Activated T-helper 1 cell treated with anti-CD3 and anti-CD28 coated beads, Interleukin-12 subunit alpha, Interleukin-12 subunit beta, Interleukin-2, Interleukin-4 antibody, amounts not matched to agents 30 ng/mL and 10 ng/mL and 1 ng/mL, durations not matched to agents 14 hours and 24 hours and 36 hours (primary cell): ENCODE measurements at places on chromosomes 11 and 22.
A peak's percentile ranks its signal among the peaks of the same experiment; 100 is the strongest.

GRCh38 chr11:19604679-19605375 lies 107.8 kb upstream of the NAV2 start:
- H3K27me3 ChIP-seq = peaks cover 3% of the 10 kb centered on the region
- no peaks in the 10 kb centered on the region for H3K36me3 ChIP-seq
- no peak overlapping the region for H3K27ac ChIP-seq
- H3K4me1 ChIP-seq = no peaks in the 10 kb centered on the region
- no peak overlapping the region for H3K4me3 ChIP-seq

- no peak overlapping the region for H3K27ac ChIP-seq
- no peak for DNase-seq
- H3K4me1 ChIP-seq = no peaks in the 10 kb centered on the region
- H3K4me3 ChIP-seq = no peak overlapping the region
These were observed 75.1 kb downstream of the SLC36A4 start for GRCh38 chr11:93122535-93123235.

GRCh38 chr11:81869351-81870065 lies 864.2 kb downstream of the FAM181B start:
- H3K4me3 ChIP-seq = peak overlapping the region; percentile 72
- H3K27ac ChIP-seq = peak overlapping the region; percentile 80

DNA sequence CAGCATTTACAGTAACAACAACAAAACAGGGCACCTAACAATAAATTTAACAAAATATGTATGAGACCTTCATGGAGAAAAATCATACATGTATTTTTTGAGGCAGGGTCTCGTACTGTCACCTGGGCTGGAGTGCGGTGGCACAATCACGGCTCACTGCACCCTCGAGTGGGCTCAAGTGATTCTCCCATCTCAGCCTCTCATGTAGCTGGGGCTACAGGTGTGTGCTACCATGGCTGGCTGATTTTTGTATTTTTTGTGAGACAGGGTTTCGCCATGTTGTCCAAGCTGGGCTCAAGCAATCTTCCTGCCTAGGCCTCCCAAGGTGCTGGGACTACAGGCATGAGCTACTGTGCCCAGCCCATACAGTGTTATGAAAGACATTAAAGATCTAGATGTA lies 278.1 kb downstream of the SWAP70 start:
- DNase-seq = no peak
- no peaks in the 10 kb centered on the region for H3K36me3 ChIP-seq
- no peak overlapping the region for H3K27ac ChIP-seq
- H3K4me1 ChIP-seq = no peaks in the 10 kb centered on the region
- no peak overlapping the region for H3K4me3 ChIP-seq

- H3K4me1 ChIP-seq = no peaks in the 10 kb centered on the region
- no peak overlapping the region for H3K4me3 ChIP-seq
- no peak for DNase-seq
- H3K27me3 ChIP-seq = peaks cover 2% of the 10 kb centered on the region
- H3K36me3 ChIP-seq = no peaks in the 10 kb centered on the region
These were observed 36.7 kb upstream of the PDGFD start for GRCh38 chr11:104200688-104201087.

- peaks cover 15% of the 10 kb centered on the region for H3K4me1 ChIP-seq
- H3K27ac ChIP-seq = no peak overlapping the region
- H3K27me3 ChIP-seq = no peaks in the 10 kb centered on the region
- DNase-seq = no peak
These were observed 39.1 kb downstream of the SNX19 start for GRCh38 chr11:130876931-130877915.

DNA sequence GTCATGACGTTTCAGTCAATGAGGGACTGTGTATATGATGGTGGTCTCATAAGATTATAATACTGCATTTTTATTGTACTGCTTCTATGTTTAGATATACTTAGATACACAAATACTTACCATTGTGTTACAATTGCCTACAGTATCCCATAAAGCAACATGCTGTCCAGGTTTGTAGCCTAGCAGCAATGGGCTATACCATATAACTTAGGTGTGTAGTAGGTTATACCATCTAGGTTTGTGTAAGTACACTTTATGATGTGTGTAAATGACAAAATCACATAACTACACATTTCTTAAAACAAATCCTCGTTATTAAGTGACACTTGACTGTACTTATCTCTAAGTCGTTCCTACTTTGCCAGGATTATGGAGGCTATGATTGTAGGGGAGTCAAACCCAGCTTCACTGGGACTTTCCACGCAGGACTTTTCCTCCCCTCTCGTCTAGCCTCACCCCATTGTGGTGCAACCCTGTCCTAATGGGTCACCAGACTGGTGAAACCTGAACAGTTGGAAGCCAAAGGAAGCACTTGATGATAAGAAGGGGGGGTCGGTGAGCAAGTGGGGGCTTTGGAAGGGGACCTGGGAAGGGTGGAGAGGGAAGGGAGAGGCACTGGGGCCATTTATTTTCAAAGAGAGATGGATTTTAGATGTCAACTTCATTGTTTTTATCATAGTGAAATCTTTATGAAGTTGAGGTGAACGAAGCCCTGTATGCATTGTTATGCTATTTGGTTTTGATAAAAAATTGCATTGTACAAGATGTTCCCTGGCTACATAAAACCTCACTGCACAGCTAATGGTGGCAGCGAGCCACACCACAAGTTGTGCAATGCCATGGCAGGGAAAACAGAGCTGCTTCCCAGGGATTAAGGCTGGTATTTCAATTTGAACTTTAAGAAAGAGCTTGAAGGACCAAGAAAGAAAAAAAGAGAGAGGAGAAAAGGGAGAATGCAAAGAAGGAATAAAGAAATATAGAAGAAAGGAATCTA lies 129.1 kb downstream of the EHF start:
- no peak overlapping the region for H3K4me3 ChIP-seq
- no peak overlapping the region for H3K27ac ChIP-seq
- H3K4me1 ChIP-seq = no peaks in the 10 kb centered on the region
- H3K36me3 ChIP-seq = no peaks in the 10 kb centered on the region
- DNase-seq = no peak

DNA sequence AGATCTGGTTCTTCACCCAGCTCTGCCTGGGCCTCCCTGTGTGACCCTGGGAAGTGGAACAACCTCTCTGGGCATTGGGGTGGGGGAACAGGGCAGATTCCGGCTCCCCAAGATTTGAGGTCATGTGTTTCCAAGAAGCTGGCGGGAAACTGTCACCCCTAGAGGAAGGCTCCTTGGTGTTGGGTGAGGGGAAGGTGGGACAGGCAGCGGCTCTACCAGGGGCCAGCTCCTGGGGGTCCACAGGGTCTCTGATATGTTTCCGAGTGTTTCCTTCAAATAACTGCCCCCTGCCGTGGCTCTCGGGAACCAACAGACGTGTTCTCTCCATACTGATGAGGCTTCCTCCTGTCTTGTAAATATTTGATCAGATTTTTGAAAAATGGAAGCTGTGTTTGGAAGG lies 78.5 kb downstream of the MPPED1 start:
- H3K36me3 ChIP-seq = no peaks in the 10 kb centered on the region
- H3K4me1 ChIP-seq = no peaks in the 10 kb centered on the region
- no peaks in the 10 kb centered on the region for H3K27me3 ChIP-seq
- no peak overlapping the region for H3K4me3 ChIP-seq
- no peak overlapping the region for H3K27ac ChIP-seq

- H3K27me3 ChIP-seq = peaks cover 5% of the 10 kb centered on the region
- DNase-seq = no peak
- H3K4me1 ChIP-seq = no peaks in the 10 kb centered on the region
- no peaks in the 10 kb centered on the region for H3K36me3 ChIP-seq
- H3K4me3 ChIP-seq = no peak overlapping the region
These were observed 9.4 kb upstream of the SLC25A1 start for GRCh38 chr22:19187716-19188563.

- no peak overlapping the region for H3K27ac ChIP-seq
- no peaks in the 10 kb centered on the region for H3K4me1 ChIP-seq
- H3K27me3 ChIP-seq = peaks cover 7% of the 10 kb centered on the region
- no peak for DNase-seq
- H3K4me3 ChIP-seq = no peak overlapping the region
- H3K36me3 ChIP-seq = no peaks in the 10 kb centered on the region
These were observed 55.8 kb downstream of the ELFN2 start for GRCh38 chr22:37371491-37371890.

GRCh38 chr11:16814410-16815046 lies 76.1 kb downstream of the C11orf58 start:
- no peak overlapping the region for H3K27ac ChIP-seq
- no peaks in the 10 kb centered on the region for H3K36me3 ChIP-seq
- H3K4me1 ChIP-seq = no peaks in the 10 kb centered on the region
- H3K27me3 ChIP-seq = no peaks in the 10 kb centered on the region
- no peak overlapping the region for H3K4me3 ChIP-seq

GRCh38 chr11:10305262-10305963 lies 540 bp downstream of the ADM start:
- H3K4me1 ChIP-seq = peaks cover 75% of the 10 kb centered on the region
- peaks cover 61% of the 10 kb centered on the region for H3K27me3 ChIP-seq
- peaks cover 3% of the 10 kb centered on the region for H3K36me3 ChIP-seq
- peak overlapping the region; percentile 77 for H3K4me3 ChIP-seq
- DNase-seq = no peak

- H3K4me3 ChIP-seq = no peak overlapping the region
- no peaks in the 10 kb centered on the region for H3K36me3 ChIP-seq
- no peak for DNase-seq
- H3K27ac ChIP-seq = no peak overlapping the region
These were observed 85.9 kb downstream of the TIMP3 start for GRCh38 chr22:32887324-32887980.

DNA sequence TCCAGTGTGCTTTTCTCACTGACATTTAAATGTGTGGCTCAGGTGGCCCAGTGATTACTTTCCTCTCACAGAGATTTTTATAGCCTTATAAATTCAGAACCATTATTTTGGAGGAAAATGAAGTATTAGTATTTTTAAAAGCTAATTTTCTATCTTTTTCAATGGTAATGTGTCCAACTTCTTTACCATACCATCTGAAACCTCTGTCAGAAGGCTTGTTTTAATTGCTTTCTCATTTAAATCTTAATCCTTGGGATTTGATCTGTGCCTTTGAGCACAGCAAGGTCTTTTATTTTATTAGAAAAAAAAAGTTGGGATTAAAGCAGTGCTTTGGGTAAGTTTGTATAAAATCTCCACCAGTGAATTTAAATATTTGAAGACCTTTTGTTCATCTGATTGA lies 452.3 kb upstream of the RAG2 start:
- no peak overlapping the region for H3K4me3 ChIP-seq
- H3K4me1 ChIP-seq = no peaks in the 10 kb centered on the region
- no peaks in the 10 kb centered on the region for H3K36me3 ChIP-seq

DNA sequence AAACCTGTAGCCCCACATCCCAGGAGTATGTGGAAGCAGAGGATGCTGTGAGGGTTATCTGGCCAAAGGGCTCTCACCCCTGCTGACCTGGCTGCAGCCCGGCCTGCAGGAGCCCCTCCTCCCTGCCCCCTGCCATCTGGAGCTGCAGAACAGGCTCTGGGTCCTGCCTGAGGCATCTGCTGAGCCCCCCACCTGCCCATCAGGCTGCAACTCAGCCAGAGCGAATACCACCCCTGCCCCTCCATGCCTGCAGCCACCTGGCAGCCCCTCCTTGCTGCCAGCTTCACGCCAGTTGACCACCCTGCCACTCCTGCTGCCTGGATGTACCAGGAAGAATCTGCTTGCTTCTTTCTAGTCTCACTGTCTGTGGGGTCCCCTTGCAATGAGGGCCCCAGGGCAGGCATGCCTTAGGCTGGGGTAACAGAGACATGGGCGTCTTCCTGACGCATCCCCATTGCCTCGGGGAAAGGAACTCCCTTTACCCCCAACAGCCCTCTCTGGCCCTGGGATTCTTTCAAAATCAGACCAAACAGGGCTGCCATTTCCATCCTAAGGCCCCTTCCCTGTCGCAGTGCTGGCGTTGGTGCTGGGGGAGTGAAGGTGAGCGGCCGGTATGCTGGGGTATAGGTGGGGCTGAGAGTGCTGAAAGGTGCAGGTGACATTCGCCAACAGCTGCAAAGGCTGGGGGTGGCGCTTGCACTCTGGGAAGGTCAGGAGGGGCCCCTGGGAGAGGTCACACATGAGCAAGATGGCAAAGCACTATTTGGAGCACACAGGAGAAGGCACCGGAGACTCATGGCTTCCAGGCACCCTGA lies 1334.6 kb downstream of the TBC1D22A start:
- H3K4me1 ChIP-seq = peaks cover 33% of the 10 kb centered on the region
- H3K36me3 ChIP-seq = peaks cover 2% of the 10 kb centered on the region
- H3K27me3 ChIP-seq = peaks cover 32% of the 10 kb centered on the region
- no peak overlapping the region for H3K4me3 ChIP-seq
- DNase-seq = no peak
- H3K27ac ChIP-seq = peak overlapping the region; percentile 29
